ENCODE measurements at places on chromosomes 12 and 14.
A peak's percentile ranks its signal among the peaks of the same experiment; 100 is the strongest.

GRCh38 chr12:97336900-97337751 is 125.5 kb upstream of the RMST start:
- no peak for DNase-seq

- peak; percentile 45 for DNase-seq
These were observed 388.1 kb upstream of the PRICKLE1 start for GRCh38 chr12:42977451-42978230.

DNA sequence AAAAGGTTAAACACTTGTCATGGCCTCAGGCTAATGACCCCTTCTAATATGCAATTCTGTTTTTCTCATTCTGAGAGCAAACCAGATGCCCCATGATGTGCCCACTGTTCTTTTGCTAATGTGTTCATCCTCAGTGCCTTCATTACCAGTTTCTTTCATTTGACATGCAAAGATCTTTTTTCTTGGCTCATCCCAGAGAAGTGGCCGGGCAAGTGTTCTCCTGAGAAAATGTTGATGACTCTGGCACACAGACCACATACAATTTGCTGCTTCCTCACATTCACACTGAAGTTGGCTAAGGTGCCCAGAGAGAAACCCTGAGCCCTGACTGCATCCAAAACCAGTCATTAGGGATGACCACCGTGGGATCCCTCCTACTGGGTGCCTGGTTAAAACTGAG is 833.3 kb downstream of the DIO2 start:
- no peak for DNase-seq

DNA sequence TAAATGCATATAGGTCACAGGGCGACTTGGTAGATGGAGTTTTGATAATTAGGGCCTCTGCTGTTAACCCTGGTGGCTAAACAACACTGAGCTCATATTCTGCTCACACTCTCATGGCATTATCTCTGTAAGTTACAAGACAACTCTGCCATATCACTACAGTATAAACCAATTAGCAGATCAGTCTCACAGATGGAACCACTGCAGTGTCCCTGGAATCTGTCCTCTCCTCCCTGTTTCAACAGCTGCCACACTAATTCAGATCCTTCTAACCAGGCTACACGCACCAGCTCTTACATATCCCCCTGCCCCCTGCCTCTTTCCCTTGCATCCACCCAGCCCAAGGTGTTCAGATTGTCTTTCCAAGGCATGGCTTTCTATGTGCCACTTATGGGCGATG is 161.0 kb upstream of the RMST start:
- DNase-seq, result no peak

GRCh38 chr12:5034603-5035002 is 9.1 kb upstream of the KCNA5 start:
- no peak for DNase-seq

DNA sequence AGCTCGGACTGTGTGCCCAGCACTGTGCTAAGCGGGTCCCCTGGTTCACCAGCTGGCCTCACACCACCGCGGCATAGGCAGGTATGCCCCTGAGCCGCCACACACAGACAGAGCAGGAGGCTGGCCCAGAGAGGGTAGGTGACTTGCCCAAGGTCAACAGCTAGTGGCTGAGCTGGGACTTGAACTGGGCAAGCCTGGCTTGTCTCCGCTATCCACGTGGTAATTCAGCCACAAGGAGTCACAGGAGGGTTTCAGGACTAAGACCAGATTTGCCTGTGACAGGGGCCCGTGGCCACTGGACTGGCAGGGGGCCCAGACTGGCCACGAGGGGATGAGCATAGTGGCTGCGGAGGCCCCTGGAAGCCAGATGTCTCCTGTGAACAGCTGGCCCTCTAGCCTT is 47.7 kb downstream of the NCOR2 start:
- no peak for DNase-seq

DNA sequence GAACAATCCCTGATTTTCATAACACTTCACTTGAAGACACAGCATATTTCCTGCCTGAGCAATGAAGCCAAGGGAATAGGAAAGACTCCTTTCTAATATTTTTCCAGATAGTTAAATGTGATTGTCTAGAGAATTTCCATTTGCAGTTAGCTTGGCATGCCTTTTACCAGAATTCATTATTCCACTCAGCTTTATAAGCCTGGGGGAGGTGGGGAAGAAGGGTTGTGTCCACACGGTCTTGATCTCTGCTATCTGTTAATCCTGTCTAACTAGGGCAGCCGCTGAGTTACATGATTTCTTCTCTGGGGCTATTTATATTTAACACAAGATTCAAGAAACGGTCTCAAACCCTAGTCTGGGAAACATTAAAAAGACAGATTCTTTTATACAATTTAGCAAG is 146.6 kb upstream of the FSCB start:
- DNase-seq, result no peak

GRCh38 chr12:32140877-32141276 is 34.2 kb downstream of the BICD1 start:
- DNase-seq, result no peak

All from astrocyte (in vitro differentiated cells and primary cell).